ENCODE measurements at places on chromosomes 2 and 18. TPM values are rescaled to one million over a fixed set of nuclear protein-coding genes. Genes with fewer than 3 reads are reported as not detected.

KCNF1 gene
- 3.7 TPM for total RNA-seq

DNA sequence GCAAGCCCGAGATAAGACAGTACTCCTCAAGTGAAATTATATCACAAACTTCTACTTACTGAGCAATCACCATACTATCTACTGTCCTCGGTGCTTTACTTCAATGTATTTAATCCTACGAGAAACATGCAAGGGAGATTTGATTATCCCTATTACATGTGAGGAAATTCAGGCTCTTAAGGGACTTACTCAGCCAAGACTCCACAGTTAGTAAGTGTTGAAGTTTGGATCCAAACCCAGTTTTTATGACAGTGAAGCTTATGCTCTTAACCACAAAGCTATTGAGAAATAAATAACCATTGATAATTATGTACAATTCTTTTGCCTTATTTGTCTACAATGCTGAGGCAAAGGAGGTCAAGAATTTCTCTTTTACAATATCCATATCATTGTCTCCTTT lies 672.9 kb upstream of the ACVR2A start:
- no peak for DNase-seq
- no peak overlapping the region for H3K4me3 ChIP-seq
- peaks cover 4% of the 10 kb centered on the region for H3K4me1 ChIP-seq
- H3K36me3 ChIP-seq: no peaks in the 10 kb centered on the region

DNA sequence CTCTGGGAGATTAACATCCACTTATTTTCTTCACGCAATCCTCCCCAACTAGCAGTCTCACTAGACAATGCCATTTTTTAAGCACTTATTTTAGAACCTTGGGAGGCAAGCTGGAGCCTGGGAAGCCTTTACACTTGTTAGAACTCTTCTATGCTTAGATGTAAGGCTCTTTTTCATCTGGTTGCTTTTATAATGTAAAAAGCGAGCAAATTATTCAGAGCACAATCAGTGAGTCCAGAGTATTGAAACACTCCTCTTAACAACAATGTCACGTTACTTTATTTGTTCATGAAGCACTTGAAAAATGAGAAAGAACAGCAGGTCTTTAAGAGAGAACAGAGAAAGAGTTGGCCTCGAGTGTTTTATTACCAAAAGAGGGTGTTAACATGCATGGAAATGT lies 84.1 kb upstream of the SLC8A1 start:
- no peak for DNase-seq
- no peaks in the 10 kb centered on the region for H3K36me3 ChIP-seq
- peaks cover 12% of the 10 kb centered on the region for H3K4me1 ChIP-seq

GRCh38 chr2:201237486-201238123 lies 22.7 kb upstream of the CASP8 start:
- H3K27ac ChIP-seq: no peak overlapping the region
- no peaks in the 10 kb centered on the region for H3K27me3 ChIP-seq
- H3K36me3 ChIP-seq: no peaks in the 10 kb centered on the region
- peaks cover 7% of the 10 kb centered on the region for H3K4me1 ChIP-seq

REG3A gene
- 4.0 TPM for total RNA-seq

RNF144A gene
- 35.6 TPM for total RNA-seq

EPB41L3 gene
- total RNA-seq: 58.1 TPM

- no peaks in the 10 kb centered on the region for H3K4me1 ChIP-seq
- H3K27ac ChIP-seq: no peak overlapping the region
- no peaks in the 10 kb centered on the region for H3K36me3 ChIP-seq
- H3K4me3 ChIP-seq: no peak overlapping the region
- no peak for DNase-seq
Observed at GRCh38 chr18:55869556-55870501, 281.8 kb upstream of the TCF4 start.

DNA sequence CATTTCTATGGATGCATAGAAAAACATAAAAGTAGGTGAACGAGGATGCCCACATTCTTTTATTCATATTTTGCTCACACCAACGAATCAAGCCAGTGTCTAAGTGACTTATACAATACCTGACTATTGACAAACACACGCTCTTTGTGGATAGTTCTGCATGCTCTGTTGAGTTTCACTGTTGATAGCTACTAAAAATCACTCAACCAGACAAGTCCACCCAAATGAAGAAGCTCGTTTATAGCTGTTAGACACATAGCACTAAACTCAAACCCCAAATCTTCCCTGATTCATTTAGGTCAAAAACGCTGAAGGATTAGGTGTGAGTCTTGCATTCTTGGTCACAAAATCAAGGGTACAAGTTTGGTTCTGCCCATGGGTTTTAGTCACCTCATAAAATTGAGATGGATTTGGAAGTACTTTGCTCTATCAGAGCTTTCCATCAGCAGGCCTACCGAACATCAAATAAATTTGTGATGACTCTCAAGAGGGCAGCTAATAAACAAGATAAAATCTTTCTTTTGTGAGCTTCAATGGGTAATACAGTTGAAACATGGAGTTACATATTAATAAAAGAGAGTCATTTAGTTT lies 92.7 kb upstream of the ETAA1 start:
- no peaks in the 10 kb centered on the region for H3K27me3 ChIP-seq
- DNase-seq: no peak
- H3K4me1 ChIP-seq: no peaks in the 10 kb centered on the region
- H3K27ac ChIP-seq: no peak overlapping the region
- peaks cover 3% of the 10 kb centered on the region for H3K36me3 ChIP-seq
- no peak overlapping the region for H3K4me3 ChIP-seq

DNA sequence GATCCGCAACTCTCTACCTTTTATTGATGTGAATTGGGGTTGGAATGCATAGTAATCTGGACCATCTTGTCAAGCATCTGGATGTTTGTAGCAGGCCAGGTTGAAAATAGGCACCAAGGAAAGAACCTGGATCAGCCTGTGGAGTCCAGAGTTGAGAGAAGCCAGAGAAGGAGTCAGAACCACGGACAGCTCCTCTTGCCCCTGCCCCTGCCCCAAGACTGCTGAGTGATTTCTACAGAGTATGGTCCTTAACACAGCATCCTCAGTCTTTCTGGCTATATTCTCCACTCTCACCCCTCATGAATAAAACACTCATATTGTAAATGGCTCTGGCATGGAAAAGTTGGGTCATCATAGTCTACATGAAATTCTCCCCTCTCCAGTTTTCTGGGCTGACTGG lies 154.6 kb downstream of the LOXHD1 start:
- H3K27me3 ChIP-seq: peaks cover 25% of the 10 kb centered on the region
- H3K27ac ChIP-seq: no peak overlapping the region
- no peaks in the 10 kb centered on the region for H3K4me1 ChIP-seq
- H3K36me3 ChIP-seq: no peaks in the 10 kb centered on the region
- no peak for DNase-seq

GRCh38 chr2:72917138-72917876 lies at the start of gene EMX1:
Gene EMX1, plus strand, starts transcription at chr2:72917519. Its CDS starts 334 bp downstream, at chr2:72917853.
- peaks cover 86% of the 10 kb centered on the region for H3K27me3 ChIP-seq
- DNase-seq: peak; percentile 77
- no peak within 1 kb of the TSS for H3K27ac ChIP-seq

GRCh38 chr18:30992231-30992630 lies 50.3 kb downstream of the DSC3 start:
- H3K27ac ChIP-seq: no peak overlapping the region
- no peak overlapping the region for H3K4me3 ChIP-seq
- no peaks in the 10 kb centered on the region for H3K27me3 ChIP-seq

- H3K36me3 ChIP-seq: peaks cover 8% of the 10 kb centered on the region
- no peaks in the 10 kb centered on the region for H3K4me1 ChIP-seq
- no peak for DNase-seq
- no peak overlapping the region for H3K4me3 ChIP-seq
Observed at GRCh38 chr2:24704692-24705091, 88.5 kb downstream of the PTRHD1 start.

POTEJ gene
- not detected for total RNA-seq

LRPPRC gene
- 117 TPM for total RNA-seq

GRCh38 chr2:84944295-84944909 lies 26.6 kb upstream of the KCMF1 start:
- H3K36me3 ChIP-seq: no peaks in the 10 kb centered on the region
- H3K27me3 ChIP-seq: no peaks in the 10 kb centered on the region
- no peak overlapping the region for H3K4me3 ChIP-seq
- peaks cover 4% of the 10 kb centered on the region for H3K4me1 ChIP-seq
- no peak overlapping the region for H3K27ac ChIP-seq

DNA sequence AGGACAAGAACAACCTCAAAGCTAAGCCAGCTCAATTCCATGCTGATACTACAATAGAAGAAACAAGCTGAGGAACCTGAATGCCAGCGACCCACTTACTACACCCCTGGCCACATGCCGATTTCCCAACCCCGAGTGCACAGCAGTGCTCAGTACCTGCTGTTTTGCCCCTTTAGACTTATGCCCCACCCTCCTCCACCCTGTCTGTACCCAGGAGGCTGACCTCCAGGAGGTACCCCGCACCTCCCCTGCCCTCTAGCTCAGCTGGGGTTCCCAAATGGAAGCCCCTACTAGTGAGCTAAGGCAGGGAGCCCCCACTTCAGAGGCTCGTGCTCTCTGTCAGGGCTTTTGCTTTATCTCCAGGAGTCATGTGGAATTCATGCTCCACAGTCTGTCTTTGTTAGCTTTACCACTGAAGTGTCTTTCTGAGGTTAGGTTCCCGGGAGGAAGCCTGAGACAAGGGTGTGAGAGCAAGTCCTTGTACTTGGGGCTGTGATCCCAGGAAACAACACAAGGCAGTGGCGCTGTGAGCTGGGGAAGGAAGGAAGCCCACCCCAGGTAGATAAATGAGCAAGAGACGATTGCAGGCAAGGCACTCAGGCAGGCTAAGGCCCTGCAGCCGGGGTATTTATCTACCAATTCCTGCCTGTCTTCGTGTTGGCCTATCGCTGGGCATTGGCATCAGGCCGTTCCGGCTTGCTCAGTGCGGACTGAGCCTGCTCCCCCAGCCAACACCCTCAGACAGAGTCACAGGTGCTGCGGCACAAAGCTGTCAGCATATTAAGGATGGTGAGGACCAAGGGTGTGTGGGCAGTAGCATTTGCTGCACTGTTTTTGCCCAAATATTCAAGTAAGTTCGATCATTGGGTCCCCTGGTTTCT lies 220.5 kb downstream of the CYP26B1 start:
- H3K36me3 ChIP-seq: no peaks in the 10 kb centered on the region
- DNase-seq: peak; percentile 58
- H3K27ac ChIP-seq: no peak overlapping the region
- H3K4me3 ChIP-seq: no peak overlapping the region
- H3K4me1 ChIP-seq: peaks cover 18% of the 10 kb centered on the region
- H3K27me3 ChIP-seq: peaks cover 8% of the 10 kb centered on the region

- DNase-seq: no peak
- H3K27me3 ChIP-seq: peaks cover 3% of the 10 kb centered on the region
- H3K27ac ChIP-seq: no peak overlapping the region
- H3K4me3 ChIP-seq: no peak overlapping the region
- no peaks in the 10 kb centered on the region for H3K36me3 ChIP-seq
Observed at GRCh38 chr2:12949406-12949805, 232.7 kb downstream of the TRIB2 start.

MC4R gene
- total RNA-seq: not detected

TUBA4B gene
- not detected for total RNA-seq

PLGLB2 gene
- 3.4 TPM for total RNA-seq

COL6A3 gene
- 4.7 TPM for total RNA-seq

DNAJC5G gene
- not detected for total RNA-seq

DNA sequence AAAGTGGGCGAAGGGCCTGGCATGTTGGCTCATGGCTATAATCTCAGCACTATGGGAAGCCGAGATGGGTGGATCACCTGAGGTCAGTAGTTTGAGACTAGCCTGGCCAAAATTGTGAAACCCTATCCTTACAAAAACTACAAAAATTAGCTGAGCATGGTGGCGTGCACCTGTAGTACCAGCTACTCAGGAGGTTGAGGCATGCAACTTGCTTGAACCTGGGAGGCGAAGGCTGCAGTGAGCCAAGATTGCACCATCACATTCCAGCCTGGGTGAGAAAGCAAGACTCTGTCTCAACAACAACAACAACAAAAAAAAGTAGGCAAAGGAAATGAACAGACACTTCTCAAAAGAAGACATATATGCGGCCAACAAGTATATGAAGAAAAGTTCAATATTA lies 196.5 kb downstream of the RAB3GAP1 start:
- no peak for DNase-seq
- H3K36me3 ChIP-seq: peaks cover 12% of the 10 kb centered on the region
- H3K27me3 ChIP-seq: no peaks in the 10 kb centered on the region
- H3K4me3 ChIP-seq: no peak overlapping the region
- no peak overlapping the region for H3K27ac ChIP-seq

GRCh38 chr2:203806761-203807160 lies 60.8 kb upstream of the CTLA4 start:
- H3K4me3 ChIP-seq: no peak overlapping the region
- H3K4me1 ChIP-seq: peaks cover 11% of the 10 kb centered on the region
- H3K27me3 ChIP-seq: no peaks in the 10 kb centered on the region
- peaks cover 3% of the 10 kb centered on the region for H3K36me3 ChIP-seq

- DNase-seq: no peak
- no peaks in the 10 kb centered on the region for H3K27me3 ChIP-seq
- no peak overlapping the region for H3K4me3 ChIP-seq
- H3K27ac ChIP-seq: no peak overlapping the region
- peaks cover 6% of the 10 kb centered on the region for H3K4me1 ChIP-seq
- no peaks in the 10 kb centered on the region for H3K36me3 ChIP-seq
Observed at GRCh38 chr2:11569636-11570035, 35.8 kb downstream of the GREB1 start.

ACMSD gene
- total RNA-seq: not detected

Measured in type B pancreatic cell (in vitro differentiated cells).